ENCODE measurements at places on chromosomes 1 and 21. TPM values are rescaled to one million over a fixed set of nuclear protein-coding genes. Genes with fewer than 3 reads are reported as not detected.

KRTAP19-3 gene
- total RNA-seq, result not detected

RGL1 gene
- total RNA-seq, result 2.0 TPM

CHIA gene
- not detected for total RNA-seq

RGSL1 gene
- total RNA-seq, result not detected

KCNT2 gene
- total RNA-seq, result not detected

AADACL3 gene
- not detected for total RNA-seq

C1orf141 gene
- total RNA-seq, result not detected

IER5 gene
- 64.7 TPM for total RNA-seq

SFN gene
- total RNA-seq, result 1,524 TPM

FCER1A gene
- not detected for total RNA-seq

A3GALT2 gene
- not detected for total RNA-seq

MX1 gene
- total RNA-seq, result 0.37 TPM

ARHGEF10L gene
- total RNA-seq, result 16.5 TPM

FMOD gene
- 0.05 TPM for total RNA-seq

RGS13 gene
- total RNA-seq, result not detected

SYNC gene
- total RNA-seq, result 6.7 TPM

KRTAP24-1 gene
- not detected for total RNA-seq

CD48 gene
- total RNA-seq, result not detected

TRIM17 gene
- 4.0 TPM for total RNA-seq

CCDC190 gene
- not detected for total RNA-seq

OR2M5 gene
- total RNA-seq, result not detected

CD1D gene
- 2.0 TPM for total RNA-seq

MPL gene
- not detected for total RNA-seq

DMRTA2 gene
- 6.5 TPM for total RNA-seq

FCRL5 gene
- total RNA-seq, result not detected

AMY2A gene
- not detected for total RNA-seq

FCRL1 gene
- total RNA-seq, result not detected

RGS16 gene
- 0.74 TPM for total RNA-seq

TRABD2B gene
- total RNA-seq, result 0.19 TPM

PEX19 gene
- 30.6 TPM for total RNA-seq

CFAP45 gene
- total RNA-seq, result 0.09 TPM

CSTB gene
- total RNA-seq, result 165 TPM

CDC42 gene
- total RNA-seq, result 339 TPM
